Osteoblast (primary cell): ENCODE measurements at places on chromosomes 5 and 9.

DNA sequence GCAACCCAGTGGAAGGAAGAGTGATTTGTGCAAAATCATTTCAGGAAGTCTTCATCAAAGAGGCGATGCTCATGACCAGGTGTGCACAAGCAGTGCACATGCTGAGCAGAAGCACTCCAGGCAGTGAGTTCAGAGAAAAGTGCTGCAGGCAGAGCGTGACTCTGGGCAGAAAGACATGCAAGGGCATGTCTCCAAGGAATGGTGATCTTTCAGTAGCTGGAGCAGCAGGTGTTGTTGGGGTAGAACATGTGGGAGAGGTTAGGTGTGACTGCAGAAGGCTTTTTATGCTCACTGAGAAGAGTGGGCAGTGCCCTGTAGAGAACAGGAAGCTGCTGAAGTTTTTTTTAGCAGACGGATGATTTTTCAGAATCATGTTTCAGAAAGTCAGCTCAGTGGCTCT, 545.4 kb upstream of the TLE4 start:
- H3K36me3 ChIP-seq, result no peaks in the 10 kb centered on the region
- no peak overlapping the region for H3K27ac ChIP-seq
- no peaks in the 10 kb centered on the region for H3K27me3 ChIP-seq
- DNase-seq, result no peak

DNA sequence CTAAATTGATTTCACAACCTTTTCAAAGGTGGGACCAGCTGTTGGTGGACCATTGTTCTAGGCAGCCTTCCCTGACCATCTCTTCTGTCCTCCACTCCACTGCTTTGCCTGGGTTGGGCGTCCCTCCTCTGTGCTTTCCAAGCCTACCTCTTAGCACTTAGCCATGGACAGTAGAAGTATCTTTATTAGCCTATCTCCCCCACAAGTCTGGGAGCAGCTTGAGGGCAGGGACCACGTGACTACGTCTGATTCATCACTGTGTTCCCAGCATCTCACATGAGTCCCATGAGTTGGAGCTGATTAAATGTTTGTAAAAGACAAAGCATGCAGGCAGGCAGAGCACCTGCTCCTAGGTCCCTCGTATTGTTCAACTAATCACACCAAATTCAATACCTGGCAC, 20.9 kb downstream of the MORN5 start:
- H3K4me3 ChIP-seq, result no peak overlapping the region
- H3K27ac ChIP-seq, result no peak overlapping the region
- DNase-seq, result peak; percentile 95
- peaks cover 15% of the 10 kb centered on the region for H3K4me1 ChIP-seq
- peaks cover 39% of the 10 kb centered on the region for H3K27me3 ChIP-seq

DNA sequence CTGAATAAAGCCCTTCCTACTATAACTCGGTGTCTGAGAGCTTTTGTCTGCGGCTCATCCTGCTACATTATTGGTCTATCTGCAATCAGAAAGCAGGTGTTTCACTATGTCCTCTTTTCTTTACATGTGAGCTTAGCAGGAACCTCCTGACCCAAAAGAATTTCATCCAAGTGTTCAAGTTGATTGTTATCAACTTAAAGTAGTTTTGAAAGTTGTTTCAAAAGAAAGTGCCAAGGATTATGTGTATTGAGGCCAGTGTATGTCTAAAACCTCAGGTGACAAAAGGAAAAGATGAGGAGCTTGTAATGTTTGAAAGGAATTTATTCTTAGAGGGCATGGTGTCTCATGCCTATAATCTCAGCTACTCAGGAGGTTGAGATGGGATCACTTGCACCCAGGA, 8.1 kb upstream of the SELENOP start:
- H3K27me3 ChIP-seq, result no peaks in the 10 kb centered on the region
- DNase-seq, result no peak
- H3K4me1 ChIP-seq, result no peaks in the 10 kb centered on the region
- H3K36me3 ChIP-seq, result no peaks in the 10 kb centered on the region

DNA sequence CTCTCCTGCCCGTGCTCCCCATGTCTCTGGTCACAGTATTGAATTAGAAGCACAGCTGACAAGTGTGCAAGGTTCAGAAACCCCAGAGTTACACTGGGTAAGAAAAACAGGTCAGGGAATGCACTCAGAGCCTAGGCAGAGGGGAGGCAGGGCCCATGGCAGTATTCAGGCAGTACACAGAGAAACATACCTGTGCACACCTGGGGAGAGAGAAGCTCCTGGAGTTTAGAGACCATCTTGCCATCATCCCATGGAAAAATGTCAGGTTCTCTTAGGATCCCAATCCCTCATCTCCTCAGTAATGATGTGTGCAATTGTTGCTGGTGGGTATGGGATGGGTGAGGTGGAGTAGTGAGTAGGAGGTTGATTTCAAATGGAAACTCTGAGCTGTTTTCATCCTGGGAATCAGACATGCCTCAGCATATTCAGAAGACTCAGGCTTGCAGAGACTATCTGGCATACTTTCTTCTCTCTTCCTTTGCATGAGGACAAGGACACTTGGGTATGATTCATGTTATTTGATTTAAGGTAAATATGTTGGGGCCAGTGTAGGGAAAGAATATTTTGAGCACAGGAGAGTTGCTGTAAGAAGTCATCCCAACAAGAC, 228.5 kb downstream of the ESM1 start:
- H3K27me3 ChIP-seq, result no peaks in the 10 kb centered on the region
- no peaks in the 10 kb centered on the region for H3K36me3 ChIP-seq
- H3K4me1 ChIP-seq, result peaks cover 46% of the 10 kb centered on the region
- H3K4me3 ChIP-seq, result no peak overlapping the region
- H3K27ac ChIP-seq, result peak overlapping the region; percentile 66
- no peak for DNase-seq

DNA sequence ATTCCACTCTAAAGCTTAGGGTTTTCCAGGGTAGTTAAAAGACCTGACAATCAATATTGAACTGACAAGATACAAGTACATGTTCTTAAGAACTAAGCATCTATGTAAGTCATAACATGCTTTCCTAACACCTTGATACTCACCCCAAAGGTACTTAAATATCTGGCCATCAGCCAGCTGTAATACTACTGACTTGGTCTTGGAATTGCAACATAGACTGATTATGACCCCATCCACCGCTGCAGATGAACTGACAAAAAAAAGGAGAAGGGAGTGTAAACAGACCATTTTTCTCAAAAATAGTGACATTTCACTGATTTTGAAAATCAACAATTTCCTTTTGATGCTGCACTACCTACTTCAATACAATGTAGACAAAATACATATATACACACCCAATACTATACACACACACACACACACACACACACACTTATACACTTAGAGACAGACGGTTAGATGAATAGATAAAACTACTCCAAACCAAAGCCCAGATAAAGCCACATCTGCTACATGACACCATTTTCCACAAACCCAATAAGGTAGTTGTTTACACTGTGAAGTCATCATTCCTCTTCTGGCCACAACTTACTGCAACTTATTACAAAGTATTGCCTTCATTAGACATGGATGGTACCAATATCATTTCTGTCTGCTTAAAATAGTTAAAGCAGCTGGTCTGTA, 30.4 kb downstream of the ELP1 start:
- peaks cover 79% of the 10 kb centered on the region for H3K36me3 ChIP-seq
- no peak for DNase-seq
- no peak overlapping the region for H3K27ac ChIP-seq
- H3K4me1 ChIP-seq, result no peaks in the 10 kb centered on the region
- H3K4me3 ChIP-seq, result no peak overlapping the region
